Left kidney (tissue), 8 donors: ENCODE measurements at places on chromosomes 2 and 18. TPM values are rescaled to one million over a fixed set of nuclear protein-coding genes. Genes with fewer than 3 reads are reported as not detected.

FAM98A gene
- polyA plus RNA-seq, result 58.5 TPM

GRCh38 chr18:37489998-37490397, 75.6 kb downstream of the CELF4 start:
- DNase-seq, result no peak

POU3F3 gene
- 83.8 TPM for polyA plus RNA-seq

DNA sequence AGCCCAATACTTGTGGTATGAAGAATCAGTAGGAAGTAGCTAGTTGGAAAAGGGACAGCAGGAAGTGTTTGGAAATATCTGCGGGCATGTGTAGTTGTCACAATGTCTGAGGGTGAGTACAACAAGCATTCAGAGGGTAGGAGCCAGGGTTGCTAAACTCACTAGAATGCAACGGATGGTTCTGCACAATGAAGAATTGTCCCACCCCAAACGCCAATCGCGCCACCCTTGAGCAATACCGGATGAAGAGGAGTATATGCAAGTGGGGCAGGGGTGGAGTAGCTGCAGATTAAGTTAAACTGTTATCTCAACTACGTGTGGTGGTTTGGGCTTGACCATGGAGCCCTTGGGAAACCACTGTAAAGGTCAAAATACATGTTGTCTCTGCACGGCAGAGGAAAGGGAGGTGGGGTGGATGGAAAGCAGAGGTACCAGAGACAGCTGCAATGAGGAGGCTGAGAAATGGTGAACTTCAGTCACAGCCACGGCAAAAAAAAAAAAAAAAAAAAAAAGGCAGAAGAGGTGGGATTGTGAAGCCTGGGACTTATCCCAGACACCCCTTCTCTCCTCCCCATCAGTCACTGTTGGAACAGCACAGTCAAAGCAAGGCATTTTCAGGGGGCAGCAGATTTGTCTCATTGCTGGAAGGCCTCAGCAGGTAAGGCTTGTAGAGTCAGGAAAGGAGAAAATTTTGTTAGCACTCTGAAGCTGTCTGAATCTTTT, 5.2 kb downstream of the CCL20 start:
- no peak for DNase-seq

SEC11C gene
- 71.2 TPM for polyA plus RNA-seq

DNA sequence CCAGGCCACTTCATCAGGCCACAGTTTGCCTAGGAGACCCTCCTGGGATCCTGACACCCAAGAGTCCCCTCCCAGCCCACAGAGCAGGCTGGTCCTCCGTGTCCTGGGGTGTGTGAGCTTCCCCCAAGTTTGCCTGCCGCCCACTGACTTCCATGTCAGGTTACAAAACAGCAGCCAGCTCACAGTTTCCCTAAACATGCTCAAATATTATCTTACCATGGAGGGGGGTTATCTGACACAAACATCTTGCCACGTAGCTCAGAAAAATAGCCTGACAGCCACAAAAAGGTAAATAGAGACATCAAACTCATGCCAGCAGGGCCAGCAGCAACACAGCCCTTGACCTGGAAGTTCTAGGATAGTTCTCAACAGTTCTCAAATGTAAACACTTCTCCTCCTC, 346.5 kb downstream of the TNS1 start:
- DNase-seq, result no peak

GRCh38 chr2:675460-675859, 1.7 kb downstream of the TMEM18 start:
- DNase-seq, result no peak

DNA sequence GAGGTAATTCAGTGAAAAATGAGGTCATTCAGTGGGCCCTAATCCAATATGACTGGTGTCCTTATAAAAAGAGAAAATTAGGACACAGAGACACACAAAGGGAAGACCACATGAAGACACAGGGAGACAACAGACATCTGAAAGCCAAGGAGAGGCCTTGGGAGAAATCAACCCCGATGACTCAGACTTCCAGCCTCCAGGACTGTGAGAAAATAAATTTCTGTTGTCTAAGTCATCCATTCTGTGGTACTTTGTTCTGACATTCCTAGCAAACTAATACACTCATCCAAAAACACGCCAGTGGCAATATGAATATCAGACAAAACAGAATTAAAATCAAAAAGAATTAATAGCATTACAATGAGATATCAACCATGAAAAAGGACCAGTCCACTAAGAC, 303.7 kb downstream of the SS18 start:
- no peak for DNase-seq

OBSL1 gene
- polyA plus RNA-seq, result 136 TPM

DNA sequence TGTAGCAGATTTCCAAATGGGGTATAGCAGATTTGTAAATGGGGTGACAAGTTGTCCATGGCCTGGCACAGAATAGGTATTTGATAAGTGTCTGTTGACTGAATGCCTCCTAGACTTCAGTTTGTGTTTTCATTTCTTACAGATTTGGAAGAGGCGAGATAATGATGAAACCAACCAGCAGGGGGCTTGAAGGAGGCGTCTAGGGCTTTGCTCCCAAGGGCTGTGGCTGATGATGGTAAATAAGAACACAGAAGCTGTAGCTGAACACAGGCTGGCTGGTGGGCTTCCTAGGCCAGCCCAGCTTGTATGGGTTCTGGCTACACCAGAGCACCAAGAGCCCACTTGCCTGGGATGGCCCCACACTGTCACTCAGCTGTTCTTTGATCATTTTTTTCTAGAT, 19.4 kb downstream of the SFTPB start:
- no peak for DNase-seq

DNA sequence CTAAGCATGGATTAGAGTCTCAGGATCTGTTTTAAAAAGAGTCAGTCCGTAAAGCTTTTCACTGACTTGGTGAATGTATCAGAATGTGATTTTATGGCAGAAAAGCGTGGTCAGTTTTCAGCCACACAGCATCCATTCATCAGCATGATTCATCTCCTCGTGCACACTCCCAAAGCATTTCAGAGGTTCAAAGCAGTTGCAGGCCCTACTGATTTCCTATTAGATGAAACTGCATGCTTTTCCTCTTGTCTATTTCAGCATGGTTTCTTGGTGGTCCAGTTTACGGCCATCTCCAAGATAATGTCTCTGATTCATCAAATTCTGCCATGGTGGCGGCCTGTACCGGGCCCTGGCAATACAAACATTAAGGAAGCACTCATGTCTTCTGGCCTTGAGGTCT, 4.8 kb upstream of the PARD6G start:
- DNase-seq, result no peak

DNA sequence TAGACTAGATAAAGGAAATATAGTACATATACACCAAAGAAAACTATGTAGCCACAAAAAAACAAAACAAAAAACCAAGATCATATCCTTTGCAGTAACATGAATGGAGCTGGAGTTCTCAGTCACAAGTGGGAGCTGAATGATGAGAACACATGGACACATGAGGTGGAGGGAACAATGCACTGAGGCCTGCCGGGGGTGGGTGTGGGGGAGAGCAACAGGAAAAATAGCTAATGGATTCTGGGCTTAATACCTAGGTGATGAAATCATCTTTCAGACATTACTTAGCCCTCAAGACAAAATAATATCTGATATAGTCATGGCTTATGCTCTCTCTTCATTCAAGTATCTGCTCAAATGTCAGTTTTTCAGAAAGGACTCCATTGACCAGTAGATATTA, 930.6 kb downstream of the LRP1B start:
- no peak for DNase-seq

C2orf68 gene
- 75.9 TPM for polyA plus RNA-seq

GRCh38 chr2:238790126-238790832, 57.6 kb upstream of the TWIST2 start:
- peak; percentile 33 for DNase-seq

DNA sequence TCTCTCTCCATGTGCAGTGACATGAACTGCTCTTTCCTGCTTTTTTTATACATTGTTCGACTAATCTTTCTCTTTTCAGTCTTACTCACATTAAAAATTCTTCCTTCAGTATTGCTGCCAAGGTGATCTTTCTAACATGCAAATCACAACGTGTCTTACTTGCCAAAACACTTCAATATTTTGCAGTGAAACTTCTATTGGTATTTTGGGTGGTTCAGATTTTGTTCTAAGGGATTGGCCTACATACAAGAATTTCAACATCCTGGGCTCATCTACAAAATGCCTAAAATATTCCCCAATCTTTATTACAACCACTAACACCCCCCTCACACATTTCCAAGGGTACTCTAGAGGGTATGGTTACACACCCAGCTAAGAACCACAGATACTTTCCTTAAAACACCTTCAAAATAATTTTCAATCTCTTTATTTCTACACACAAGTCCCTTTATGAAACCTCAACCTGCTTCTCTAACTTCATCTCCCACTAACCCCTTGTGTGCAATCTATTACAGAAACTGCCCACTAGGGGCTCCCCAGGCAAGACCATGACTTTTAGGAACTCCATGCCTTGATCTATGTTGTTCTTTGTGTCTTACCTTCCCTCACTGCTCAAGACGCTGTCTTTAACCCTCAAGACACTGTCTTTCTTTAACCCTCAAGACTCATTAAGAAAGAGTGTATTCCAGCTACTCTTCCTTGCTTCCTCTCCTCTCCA, 50.9 kb downstream of the COL3A1 start:
- DNase-seq, result no peak

DNA sequence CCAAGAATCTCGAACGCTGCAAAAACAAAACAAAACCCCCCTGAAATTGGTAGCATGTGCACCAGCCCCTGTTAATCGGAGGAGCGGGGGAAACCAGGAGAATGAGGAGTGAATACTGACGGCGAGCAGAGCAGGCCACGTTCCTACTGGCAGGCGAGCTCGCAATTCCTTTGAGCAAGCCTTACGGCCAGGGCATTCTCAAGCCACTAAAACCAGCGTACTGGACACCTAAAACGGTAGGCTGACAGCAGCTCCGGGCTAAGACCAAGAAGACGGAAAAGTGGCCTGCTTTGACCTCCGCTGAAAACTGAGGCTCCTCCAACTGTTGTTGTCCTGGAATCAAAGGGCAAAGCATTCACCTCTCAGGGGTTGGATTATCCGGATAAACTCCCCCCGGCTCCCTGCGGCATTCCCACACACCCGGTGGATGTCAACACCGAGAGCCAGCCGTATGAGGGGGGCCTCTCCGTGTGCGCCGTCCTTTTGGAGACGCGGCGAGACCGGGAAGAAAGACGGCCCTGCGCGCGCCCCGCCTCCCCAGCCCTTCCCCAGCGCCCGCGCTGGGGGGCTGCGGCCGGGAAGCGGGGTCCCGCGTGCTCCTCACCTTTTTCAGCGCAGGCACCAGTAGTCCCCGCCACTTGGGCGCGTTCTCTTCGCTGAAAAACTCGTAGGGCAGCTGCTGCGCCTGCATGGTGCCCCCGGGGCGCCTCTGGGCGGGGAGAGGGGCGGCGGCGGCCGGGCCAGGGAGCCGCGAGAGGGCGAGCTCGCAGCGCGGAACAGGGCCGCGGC, 925 bp downstream of the SOS1 start:
- DNase-seq, result peak; percentile 63

DNA sequence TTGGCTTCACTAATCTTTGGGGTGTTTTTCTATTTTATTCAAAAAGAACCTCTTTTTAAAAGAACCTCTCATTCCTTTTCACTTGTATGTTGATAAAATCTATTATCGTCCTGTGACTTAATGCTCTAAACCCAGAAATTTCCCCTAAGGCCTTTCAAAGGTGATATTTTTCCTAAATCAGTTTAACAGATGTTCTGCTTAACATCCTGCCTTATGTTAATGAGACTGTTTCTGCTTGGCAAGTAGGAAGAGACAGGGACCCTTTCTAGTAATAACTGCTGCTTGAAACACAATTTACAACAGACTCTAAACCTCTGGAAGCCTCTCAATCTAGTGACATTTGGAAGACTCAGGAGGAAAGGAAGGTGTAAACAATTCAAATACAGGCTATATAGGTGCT, 128.8 kb downstream of the KCNJ3 start:
- no peak for DNase-seq

DNA sequence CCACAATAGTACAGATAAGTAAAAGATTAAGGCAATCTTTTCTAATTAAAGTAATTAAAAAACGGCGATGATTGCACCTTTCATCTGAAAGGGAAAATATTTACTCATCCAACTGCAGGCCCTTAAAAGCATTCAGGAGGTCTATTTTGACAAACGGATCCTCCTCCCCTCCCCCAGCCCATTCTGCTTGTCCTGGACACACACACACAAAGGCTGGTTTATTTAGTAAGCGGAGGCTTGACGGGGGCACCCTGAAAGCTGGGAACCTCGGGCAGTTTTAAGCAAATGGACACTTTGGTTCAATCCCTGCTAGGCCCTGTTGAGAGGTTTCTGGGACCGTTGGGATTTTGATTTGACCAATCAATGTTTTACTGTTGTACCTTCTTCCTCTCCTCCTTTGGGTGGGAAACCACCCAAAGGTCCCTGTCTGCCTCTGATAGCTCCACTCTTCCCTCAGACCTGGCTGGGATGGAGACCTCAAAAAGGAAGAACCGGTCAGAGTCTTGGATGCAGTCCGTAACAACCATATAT, 135.8 kb upstream of the HAAO start:
- no peak for DNase-seq

NRP2 gene
- polyA plus RNA-seq, result 63.7 TPM

- DNase-seq, result no peak
Observed at GRCh38 chr18:29004921-29005320, 828.0 kb upstream of the CDH2 start.

DNA sequence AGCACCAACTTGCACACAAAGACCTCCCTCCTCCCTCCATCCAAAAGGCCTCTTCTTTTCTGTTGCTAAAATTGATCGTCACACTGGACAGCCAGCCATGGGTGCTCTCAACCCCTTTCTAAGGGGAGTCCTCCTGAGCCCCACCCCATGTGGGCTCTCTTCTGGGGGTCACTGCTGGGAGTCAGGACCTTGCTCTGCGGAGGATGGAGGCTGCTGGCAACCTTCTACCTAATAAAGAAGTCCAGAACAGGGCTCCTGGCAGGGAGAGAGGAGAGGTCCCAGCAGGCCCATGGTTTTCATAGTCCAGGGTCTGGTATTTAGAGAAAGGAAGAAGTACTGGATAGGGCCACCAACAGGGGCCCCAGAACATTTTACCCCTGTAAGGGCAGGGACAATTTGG, 67.6 kb upstream of the OTOS start:
- no peak for DNase-seq

- DNase-seq, result no peak
Observed at GRCh38 chr2:172253190-172254052, 150.7 kb upstream of the DLX2 start.

UGT1A8 gene
- not detected for polyA plus RNA-seq

GRCh38 chr2:231621051-231621879, 28.6 kb downstream of the TEX44 start:
- DNase-seq, result no peak

DNA sequence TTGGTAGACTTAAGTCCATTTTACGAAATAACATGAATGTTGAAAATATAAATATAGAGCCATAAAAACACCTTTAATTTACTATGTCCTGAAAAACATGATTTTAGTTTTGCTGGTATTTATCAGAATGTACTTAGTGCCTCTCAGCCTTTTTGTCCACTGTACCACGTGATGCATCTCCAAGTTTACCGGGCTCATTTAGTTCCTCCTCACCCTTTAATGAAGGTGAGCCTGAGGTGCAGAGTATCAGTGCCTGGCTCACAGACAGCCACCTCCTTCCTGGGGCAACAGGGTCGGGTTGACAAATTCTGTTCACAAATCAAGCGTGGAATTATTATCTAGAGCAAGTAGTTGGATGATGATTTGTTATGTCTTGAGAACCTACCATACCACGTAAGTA, 420.5 kb upstream of the MEIS1 start:
- no peak for DNase-seq

GPR17 gene
- polyA plus RNA-seq, result 0.85 TPM

SCN3A gene
- 0.60 TPM for polyA plus RNA-seq

GRCh38 chr2:113357071-113357470, 78.3 kb upstream of the PAX8 start:
- no peak for DNase-seq

- DNase-seq, result no peak
Observed at GRCh38 chr2:197204519-197205250, 105.9 kb downstream of the ANKRD44 start.

SLC40A1 gene
- polyA plus RNA-seq, result 121 TPM

SEPTIN10 gene
- polyA plus RNA-seq, result 128 TPM

CRYBA2 gene
- not detected for polyA plus RNA-seq
